NCI-H1092 treated with DMSO at 0.1 percent for 48 hours (cell line): ENCODE measurements at places on chromosomes 6 and 20.
A peak's percentile ranks its signal among the peaks of the same experiment; 100 is the strongest.

- DNase-seq = no peak
These were observed 157.4 kb downstream of the PKHD1 start for GRCh38 chr6:51929934-51930574.

DNA sequence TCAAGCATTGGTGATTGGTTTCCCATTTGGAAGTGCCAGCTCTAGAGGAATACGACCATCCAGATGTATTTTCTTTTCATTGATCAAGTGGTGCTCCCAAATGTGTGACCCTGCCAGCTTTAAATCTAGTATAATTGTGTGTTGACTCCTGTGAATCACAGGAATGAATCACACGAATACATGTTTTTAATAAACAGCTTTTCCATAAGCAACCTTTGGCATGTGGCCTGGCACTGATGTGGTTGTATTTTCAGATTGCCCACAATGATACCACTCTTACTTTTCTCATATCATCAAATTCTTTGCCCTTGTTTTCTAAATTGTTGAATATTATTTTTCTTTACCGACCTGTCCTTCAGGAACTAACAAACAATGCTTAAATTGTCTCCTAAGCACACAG, 367 bp downstream of the GSTA3 start:
- no peak for DNase-seq

GRCh38 chr20:10079964-10080363, 45.2 kb downstream of the ANKEF1 start:
- DNase-seq = no peak

DNA sequence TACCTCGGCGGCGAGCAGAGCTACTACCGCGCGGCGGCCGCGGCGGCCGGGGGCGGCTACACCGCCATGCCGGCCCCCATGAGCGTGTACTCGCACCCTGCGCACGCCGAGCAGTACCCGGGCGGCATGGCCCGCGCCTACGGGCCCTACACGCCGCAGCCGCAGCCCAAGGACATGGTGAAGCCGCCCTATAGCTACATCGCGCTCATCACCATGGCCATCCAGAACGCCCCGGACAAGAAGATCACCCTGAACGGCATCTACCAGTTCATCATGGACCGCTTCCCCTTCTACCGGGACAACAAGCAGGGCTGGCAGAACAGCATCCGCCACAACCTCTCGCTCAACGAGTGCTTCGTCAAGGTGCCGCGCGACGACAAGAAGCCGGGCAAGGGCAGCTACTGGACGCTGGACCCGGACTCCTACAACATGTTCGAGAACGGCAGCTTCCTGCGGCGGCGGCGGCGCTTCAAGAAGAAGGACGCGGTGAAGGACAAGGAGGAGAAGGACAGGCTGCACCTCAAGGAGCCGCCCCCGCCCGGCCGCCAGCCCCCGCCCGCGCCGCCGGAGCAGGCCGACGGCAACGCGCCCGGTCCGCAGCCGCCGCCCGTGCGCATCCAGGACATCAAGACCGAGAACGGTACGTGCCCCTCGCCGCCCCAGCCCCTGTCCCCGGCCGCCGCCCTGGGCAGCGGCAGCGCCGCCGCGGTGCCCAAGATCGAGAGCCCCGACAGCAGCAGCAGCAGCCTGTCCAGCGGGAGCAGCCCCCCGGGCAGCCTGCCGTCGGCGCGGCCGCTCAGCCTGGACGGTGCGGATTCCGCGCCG, 994 bp downstream of the FOXC1 start:
- DNase-seq = peak; percentile 6

GRCh38 chr6:106512048-106512967, 117.0 kb downstream of the RTN4IP1 start:
- peak; percentile 2 for DNase-seq

- no peak for DNase-seq
These were observed 10.7 kb downstream of the PEDS1 start for GRCh38 chr20:50142812-50143211.

DNA sequence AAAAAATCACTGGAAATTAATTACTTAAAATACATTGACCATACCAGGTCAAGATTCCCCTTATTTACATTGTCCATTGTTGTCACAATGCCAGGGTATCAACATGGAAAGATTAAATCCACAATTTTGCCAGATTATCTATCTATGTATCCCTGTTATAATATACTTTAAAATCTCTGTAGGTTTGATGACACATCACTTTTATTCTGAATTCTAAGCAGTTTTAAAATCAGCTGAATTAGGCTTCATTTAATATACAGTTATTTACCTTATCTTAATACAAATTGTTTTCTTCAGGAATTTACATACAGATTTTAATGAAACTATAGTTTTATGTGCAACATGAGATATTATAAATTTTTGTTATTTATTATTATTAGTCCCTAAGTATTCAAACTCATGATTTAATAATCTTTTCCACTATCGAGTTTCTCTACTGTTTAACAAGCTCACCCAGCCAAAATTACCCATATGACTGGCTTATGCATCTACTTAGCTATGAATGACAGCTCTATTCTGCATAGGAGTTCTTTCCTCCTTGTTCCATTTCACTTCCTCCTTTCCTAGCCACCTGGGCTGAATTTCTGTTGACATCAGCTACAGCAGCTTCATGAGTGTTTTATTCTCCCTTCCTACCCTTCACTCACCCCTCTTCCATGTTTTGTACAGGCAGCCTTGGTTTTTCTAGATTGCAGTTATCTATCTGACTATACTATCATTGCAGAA, 654.2 kb upstream of the MAP3K7 start:
- DNase-seq = no peak

DNA sequence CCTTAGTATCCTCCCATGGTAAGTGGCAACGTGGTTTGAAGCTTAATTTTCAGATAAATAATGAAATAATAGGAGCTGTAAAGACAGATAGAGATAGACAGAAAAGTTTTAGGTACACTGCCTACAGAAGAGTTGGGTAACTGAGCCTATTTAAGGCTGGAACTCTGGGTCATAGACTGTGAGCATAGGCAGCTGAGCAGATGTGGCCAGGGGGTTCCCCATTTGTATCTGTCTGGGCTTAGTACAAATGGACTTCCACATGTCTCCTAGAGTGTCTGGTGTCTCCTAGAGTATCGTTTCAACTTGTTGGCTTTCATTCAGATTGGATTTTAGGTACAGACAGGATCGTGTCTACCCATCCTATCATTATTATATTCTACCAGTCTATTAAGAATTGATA, 649.8 kb downstream of the DHX35 start:
- no peak for DNase-seq

DNA sequence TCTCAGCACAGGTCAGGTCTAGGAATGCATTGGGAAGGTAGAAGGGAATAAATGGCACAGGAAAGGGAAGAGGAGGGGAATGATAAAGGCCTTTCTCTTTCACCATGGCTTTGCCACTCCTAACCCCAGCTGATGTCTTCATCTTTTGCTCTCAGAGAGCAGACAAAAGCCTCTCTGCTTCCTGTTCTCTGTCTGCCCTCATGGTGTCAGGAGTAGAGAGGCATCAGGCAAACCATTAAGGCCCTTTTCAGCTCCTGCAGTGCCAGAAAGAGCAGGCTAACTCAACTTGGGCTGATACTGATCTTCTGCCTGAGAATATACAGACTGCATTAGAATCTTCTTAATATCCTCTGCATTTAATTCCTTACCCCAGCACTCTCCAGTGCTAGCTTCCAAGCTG, 48.0 kb upstream of the STXBP5 start:
- DNase-seq = no peak

DNA sequence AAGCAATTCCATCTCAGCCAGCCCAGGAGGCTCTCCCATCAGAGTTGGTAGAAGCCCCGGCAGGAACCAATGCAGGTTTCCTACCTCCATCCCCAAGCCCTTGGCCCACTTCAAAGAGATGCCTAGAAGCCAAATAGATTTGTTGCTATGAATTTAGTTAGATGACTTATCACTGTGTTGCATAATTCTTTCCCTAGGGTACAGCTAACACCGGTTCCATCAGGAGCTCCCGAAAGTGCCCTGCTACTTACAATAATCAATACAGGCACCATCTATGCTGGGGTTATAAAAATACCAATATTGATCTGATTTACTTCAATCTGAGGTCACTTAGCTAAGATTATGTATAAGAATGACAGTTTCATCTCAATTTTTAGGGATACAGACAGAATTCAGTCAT, 113.0 kb downstream of the MAP7 start:
- no peak for DNase-seq

- DNase-seq = peak; percentile 88
These were observed 42.4 kb upstream of the EMILIN3 start for GRCh38 chr20:41408986-41409385.
